Non-pigmented ciliary epithelial cell (primary cell): ENCODE measurements at places on chromosomes 11 and 22.

GRCh38 chr22:26143806-26144325, 25.4 kb upstream of the SEZ6L start:
- DNase-seq, result no peak

DNA sequence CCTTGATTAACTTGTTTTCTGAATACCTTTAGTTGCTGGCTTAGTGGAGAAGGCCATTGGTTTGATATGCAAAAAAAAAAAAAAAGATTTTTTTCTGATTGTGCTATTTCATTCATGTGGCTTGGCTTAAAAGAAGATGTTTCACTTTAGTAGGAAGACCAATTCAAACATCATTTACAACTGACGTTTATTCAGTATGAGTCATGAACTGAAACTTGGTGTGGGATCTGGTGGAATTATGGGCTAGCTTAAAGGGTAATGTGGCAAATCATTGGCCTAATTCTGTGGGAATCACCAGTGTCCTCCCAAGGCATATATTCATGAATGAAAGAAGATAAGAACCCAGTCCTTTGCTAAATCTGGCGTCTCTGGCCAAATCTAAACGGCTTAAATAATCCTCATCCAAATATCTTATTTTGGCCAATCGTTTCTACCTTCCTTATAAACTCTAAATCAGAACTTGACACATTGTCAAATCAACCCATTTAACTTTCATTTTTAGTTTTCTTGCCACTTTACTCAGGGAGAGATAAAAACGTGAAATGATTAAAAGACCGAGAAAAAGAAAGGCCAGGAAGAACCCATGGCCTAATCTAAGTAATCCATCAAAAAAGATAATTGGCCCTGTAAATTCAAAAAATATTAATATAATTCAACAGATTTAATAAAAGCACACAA, 77.0 kb downstream of the DDIAS start:
- DNase-seq, result peak; percentile 66

GRCh38 chr11:8229299-8230177, 34.1 kb downstream of the LMO1 start:
- no peak for DNase-seq

GRCh38 chr11:109267293-109268095, 154.5 kb upstream of the C11orf87 start:
- DNase-seq, result no peak

DNA sequence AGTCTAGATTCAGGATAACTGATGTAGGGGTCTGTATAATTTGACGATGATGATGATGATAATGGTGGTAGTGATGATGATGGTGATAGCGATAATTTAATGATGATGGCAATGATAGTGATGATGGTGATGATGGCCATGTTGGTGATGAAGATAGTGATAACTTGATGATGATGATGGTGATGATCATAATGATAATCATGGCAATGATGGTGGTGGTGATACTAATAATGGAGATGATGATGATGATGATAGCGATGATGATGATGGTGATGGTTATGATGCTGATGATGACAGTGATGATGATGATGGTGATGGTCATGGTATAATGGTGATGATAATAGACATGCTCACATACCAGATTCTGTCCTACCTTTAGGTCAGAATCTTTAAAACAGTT, 66.2 kb upstream of the SEZ6L start:
- no peak for DNase-seq
